ENCODE measurements at places on chromosomes 12 and 14. TPM values are rescaled to one million over a fixed set of nuclear protein-coding genes. Genes with fewer than 3 reads are reported as not detected.

DNA sequence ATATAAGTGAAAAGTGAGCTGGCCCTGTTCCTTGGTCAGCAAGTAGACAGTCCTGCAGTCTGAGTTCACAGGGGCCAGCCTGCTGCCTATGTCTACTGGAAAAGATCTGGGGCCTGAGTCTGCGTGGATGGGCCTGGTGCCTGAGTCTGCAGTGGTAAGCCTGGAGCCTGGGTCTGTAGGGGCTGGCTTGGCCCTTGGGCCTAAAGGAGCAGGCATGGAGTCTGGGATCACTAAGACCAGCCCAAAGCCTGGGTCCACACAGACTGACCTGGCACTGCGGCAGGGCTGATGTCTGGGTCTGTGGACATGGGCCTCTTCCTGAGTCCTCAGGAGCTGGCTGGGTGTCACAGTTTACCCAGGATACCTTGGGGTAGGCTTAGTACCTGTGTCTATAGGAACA is 95.4 kb downstream of the KLHL28 start:
- DNase-seq = no peak

DNA sequence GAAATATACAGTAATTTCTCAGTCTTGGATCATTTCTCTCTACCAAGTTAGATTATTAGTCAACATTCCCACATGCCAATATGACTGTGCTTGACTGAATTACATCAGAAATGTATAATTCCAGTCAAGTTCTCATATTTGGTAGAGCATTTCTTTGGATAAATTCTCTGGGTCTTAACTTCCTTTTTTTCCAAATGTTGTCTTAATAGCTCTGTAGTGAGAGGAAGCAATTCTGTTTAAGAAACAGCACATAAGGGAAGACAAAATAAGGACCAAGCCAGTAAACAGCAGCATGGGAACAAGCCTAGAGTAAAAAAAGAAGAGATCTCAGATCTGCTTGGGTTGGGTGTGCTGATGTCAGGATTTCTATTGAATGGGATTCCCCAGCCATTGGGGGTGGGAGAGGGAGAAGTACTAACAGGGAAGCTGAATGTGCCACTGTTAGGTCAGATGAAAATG is 14.2 kb upstream of the DYRK2 start:
- DNase-seq = no peak

GRCh38 chr14:100819829-100820475 is 6.0 kb upstream of the MEG3 start:
- DNase-seq = no peak

GRCh38 chr14:100305324-100306100 is 732 bp downstream of the SLC25A29 start:
- no peak for DNase-seq

- peak; percentile 36 for DNase-seq
Measured at GRCh38 chr12:12019881-12020280, 50.9 kb upstream of the BCL2L14 start.

DNA sequence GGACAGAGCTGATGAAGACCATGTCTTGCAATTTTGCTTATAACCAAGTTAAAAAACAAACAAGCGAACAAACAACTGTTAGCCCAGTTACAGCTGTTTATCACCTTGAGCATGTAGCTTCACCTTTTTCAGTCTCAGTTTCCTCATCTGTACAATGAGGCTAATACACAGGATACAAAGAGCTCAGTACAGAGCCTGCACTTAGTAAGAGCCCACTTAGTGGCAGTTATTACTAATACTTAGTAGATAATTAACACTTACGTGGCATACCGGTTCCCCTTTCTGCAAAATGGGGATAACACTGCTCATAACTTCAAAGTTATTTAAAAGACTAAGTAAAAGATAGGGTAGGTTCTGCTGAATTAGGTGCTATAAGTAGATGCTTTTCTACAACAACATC is 228.0 kb downstream of the MON2 start:
- DNase-seq = no peak

- peak; percentile 93 for DNase-seq
Measured at GRCh38 chr14:81401420-81402122, 1.4 kb upstream of the STON2 start.

- DNase-seq = no peak
Measured at GRCh38 chr12:1498199-1498740, 96.1 kb downstream of the FBXL14 start.

DNA sequence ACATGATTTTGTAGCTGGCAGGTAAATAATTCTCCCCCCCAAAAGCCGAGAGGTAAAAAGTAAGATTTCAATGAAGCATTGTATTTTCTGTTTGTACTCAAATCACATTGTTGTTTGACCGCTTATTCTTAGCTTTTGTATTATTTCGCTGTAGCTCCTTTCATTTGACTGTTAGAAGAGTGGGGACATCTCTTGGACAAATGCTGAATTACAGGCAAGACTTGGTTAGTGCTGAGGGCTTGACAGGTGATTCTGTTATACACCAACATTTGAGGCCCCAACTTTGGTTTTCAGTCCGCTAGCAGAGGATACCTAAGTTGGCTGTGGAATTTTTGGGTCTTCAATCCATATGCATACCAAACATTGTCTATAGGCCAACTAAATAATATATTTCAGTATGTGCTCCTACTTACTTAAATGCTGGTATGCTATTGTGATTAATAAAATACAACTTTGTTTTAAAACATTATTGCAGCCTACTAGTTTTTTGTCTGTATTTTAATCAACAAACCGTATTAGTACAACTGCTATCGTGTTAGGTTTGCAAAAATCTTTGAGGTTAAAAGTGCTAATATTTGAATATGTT is 102.2 kb downstream of the ERC1 start:
- DNase-seq = no peak

GRCh38 chr12:65648461-65648860 is 175.8 kb upstream of the HMGA2 start:
- DNase-seq = no peak

- no peak for DNase-seq
Measured at GRCh38 chr14:102831163-102831804, 54.0 kb downstream of the TRAF3 start.

GRCh38 chr12:28088566-28089272 is 101.5 kb upstream of the CCDC91 start:
- DNase-seq = peak; percentile 76

GRCh38 chr12:82793751-82794281 is 107.1 kb downstream of the TMTC2 start:
- no peak for DNase-seq

- DNase-seq = no peak
Measured at GRCh38 chr12:28936221-28936620, 212.9 kb upstream of the FAR2 start.

- DNase-seq = peak; percentile 66
Measured at GRCh38 chr12:54439521-54440255, 20.6 kb upstream of the ITGA5 start.

DNA sequence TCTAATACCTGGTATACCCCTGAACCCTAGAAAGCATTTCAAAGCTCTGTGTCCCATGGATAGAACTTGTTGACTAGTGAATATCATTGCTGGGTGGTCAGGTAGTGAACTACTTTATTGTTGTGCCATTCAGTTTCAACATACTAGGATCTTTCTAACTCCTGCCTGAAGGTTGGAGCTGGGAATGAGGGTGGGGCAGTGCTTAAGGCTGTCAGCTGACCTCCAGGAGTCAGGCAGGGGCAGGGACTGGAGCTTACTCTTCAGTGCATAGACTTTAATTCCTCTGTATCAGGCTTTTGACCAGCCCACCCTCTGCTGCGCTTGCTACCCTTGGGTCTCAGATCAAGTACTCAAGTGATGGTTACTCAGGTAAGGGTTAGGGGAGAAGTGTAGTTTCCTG is 102.6 kb upstream of the RFX4 start:
- peak; percentile 2 for DNase-seq

- no peak for DNase-seq
Measured at GRCh38 chr12:121170151-121170550, 37.5 kb downstream of the P2RX7 start.

DNA sequence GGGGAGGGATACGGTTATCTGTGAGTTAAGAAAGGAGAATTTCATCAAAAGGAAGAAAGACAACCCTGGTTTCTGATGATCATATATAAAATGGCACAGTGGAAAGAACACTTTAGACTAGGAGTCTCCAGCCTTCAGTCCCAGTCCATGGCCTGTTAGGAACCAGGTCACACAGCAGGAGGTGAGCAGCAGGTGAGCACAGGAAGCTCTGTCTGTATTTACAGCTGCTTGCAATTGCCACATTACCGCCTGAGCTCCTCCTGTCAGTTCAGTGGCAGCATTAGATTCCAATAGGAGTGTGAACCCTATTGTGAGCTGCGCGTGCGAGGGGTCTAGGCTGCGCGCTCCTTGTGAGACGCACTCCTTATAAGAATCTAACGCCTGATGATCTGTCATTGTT is 137.9 kb downstream of the BTG1 start:
- no peak for DNase-seq

- DNase-seq = no peak
Measured at GRCh38 chr14:20118795-20119194, 8.3 kb downstream of the OR4K17 start.

GRCh38 chr12:51683763-51684357 is 92.8 kb downstream of the SCN8A start:
- no peak for DNase-seq

DNA sequence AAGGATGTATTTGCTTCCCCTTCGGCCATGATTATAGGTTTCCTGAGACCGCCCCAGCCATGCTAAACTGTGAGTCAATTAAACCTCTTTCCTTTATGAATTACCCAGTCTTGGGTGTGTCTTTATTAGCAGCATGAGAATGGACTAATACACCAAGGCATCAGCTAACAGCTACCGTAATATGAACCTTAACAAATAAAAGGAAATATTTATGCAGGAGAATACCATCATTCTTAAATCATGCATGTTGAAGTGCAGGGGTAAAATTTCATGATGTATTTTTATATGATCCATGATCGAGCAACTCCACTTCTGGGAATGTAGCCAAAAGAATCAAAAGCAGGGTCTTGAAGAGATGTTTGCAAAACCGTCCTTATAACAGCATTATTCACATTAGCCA is 379.0 kb downstream of the NPAS3 start:
- no peak for DNase-seq

DNA sequence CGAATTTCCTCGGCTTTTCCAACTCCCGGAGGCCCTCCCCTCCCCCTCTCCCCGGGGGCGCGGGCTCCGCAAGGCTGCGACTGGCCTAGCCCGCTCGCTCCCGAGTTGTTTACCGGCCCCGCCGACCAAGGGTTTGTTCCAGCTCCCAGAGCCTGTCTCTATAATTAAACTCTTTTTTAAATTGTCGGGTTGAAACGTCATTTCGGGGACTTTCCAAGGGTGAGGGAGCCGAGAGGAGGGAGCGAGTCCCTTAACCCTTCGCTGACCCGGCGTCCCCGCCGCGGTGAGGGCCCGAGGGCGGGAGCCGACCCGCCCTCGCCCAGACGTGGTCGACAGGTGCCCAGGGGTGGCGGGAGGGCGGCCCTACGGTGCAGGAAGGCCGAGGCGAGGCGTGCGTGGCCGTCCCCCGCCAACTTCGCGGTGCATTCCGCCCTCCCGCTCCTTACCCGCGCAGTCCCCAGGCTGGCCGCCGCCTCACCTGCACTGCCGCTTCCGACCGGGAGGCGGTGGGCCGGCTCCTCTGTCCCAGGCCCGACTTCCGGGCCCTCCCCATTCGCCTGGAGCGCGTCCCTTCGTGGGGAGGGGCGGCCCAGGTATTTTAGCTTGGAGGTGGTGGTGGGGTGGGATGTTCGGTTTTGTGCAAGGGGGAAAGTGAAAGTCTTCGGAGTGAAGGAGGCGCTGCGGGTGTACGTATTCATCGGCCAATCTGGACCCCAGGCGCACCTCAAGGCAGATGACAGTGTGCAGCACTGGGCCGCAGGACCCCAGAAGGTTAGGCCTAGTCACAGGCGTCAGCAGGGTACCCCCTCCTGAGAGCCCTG is 2.9 kb upstream of the ZFP36L1 start:
- DNase-seq = no peak

The KRT85 gene
- not detected for polyA plus RNA-seq

The GLIPR1L1 gene
- polyA plus RNA-seq = not detected

The KRT82 gene
- polyA plus RNA-seq = not detected

The NRL gene
- 0.46 TPM for polyA plus RNA-seq

The ABHD12B gene
- polyA plus RNA-seq = not detected

The MOAP1 gene
- 5.6 TPM for polyA plus RNA-seq

The TTC6 gene
- not detected for polyA plus RNA-seq

The SSTR1 gene
- polyA plus RNA-seq = not detected

The OAS1 gene
- polyA plus RNA-seq = 98.9 TPM

The STON2 gene
- 15.9 TPM for polyA plus RNA-seq
